ENCODE measurements at places on chromosomes 1 and 21.

GRCh38 chr1:147080006-147080661 is 92.1 kb downstream of the PRKAB2 start:
- DNase-seq, result peak; percentile 25

- DNase-seq, result no peak
These were observed 56.6 kb downstream of the ACOT7 start for GRCh38 chr1:6336776-6337622.

- no peak for DNase-seq
These were observed 92.5 kb downstream of the SLC25A24 start for GRCh38 chr1:108107658-108108057.

DNA sequence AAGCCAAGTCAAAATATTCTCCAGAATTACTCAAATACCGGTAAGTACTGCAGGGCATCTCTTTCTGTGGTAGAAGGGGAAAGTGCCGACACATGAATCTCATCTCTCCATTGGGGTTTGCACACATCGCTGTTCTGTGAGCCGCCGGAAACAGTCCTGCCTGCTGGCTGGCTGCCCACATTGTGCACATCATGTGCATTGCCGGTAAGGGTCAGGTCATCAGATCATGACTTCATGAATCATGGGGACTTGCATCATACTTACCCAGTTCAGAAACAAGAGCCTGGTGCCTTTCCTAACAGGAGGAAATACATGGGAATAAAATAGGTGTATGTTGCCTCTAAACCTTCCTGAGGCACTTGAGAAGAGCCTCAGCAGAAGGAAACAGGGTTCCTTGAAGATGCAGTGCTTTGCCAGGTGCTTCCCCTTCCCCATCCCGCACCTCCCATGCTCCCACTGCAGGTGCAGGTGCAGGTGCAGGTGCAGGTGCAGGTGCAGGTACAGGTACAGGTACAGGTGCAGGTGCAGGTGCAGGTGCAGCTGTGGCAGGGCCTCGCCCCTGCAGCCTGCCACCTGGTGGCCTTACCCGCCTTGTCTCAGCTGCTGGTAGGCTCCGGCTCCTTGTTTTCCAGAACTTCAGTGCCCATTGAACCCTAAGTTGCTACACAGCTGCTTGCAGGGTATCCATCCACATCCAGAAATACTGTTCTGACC is 26.5 kb downstream of the GPR137B start:
- DNase-seq, result no peak

GRCh38 chr1:57376041-57376440 is 47.8 kb downstream of the DAB1 start:
- DNase-seq, result no peak
